ENCODE measurements at places on chromosomes 4 and X.

GRCh38 chr4:141356321-141356962 is 135.7 kb downstream of the ZNF330 start:
- no peak for DNase-seq

- DNase-seq: no peak
These were observed 52.4 kb downstream of the ENPP6 start for GRCh38 chr4:184165291-184165690.

DNA sequence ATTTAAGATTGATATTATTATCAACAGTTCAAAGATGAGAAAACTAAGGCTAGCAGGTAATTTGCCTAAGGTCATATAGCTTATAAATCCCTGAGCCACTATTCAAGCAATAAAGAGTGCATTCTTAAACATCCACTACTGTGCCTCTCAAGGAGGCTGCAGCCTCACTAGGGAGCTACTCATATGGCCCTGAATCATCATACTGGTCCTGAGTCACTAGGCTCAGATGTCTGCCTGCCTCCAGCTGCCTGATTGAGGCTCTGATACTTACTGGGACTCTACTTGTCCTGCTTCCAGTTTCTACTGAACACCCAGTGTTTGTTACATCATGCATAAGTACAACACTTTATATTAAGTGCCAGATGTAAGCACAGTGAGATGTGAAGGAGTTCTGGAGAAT is 110.7 kb downstream of the AASDH start:
- DNase-seq: no peak

DNA sequence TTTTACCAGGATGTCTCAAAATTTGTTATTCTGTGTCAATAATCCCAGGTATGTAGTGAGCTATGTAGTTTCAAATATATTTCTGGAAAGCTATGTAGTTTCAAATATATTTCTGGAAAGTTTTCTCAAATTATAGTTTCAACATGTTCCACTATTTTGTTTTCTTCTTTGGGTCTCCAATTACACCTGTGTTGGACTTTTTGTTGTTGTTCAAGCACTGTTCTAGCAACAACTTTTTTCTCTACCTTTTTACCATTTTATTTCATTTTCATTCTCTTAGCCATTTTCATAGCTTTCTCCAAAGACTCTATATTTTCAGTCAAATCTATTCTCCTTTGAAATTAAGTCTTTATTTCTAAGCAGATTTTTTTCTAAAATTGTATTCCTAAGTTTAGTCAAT is 88.4 kb downstream of the LCORL start:
- no peak for DNase-seq

- no peak for DNase-seq
These were observed 63.4 kb downstream of the PSAPL1 start for GRCh38 chr4:7371210-7371941.

DNA sequence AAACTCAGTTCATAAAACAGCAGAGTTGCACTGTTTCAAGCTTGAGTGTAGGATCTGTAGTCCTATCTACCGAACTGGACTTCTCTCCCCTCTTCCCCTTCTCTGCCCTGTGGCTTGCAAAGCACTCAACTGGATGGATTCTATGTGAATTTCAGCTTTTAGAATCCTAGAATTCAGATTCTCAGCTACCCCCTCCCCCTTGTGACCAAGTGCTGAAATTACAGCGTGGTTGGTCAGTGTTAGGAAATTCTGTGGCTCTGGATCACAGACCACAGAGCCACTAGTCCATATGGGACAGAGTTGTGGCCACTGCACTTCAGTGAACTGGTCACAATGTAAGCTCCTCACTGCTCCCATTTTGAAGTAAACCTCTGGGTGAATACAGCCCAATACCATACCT is 64.6 kb upstream of the TRPC5 start:
- no peak for DNase-seq

DNA sequence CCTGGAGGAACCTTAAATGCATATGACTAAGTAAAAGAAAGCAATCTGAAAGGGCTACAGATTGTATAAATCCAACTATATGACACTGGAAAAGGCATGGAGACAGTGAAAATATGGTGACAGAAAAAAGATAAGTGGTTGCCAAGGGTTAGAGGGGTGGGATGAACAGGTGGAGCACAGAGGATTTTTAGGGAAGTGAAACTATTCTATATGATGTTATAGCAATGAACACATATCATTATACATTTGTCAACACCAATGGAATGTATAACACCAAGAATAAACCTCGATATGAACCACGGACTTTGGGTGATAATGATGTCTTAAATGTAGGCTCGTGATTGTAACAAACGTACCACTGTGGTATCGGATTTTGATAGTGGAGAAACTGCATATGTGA is 40.7 kb downstream of the NPY5R start:
- no peak for DNase-seq

DNA sequence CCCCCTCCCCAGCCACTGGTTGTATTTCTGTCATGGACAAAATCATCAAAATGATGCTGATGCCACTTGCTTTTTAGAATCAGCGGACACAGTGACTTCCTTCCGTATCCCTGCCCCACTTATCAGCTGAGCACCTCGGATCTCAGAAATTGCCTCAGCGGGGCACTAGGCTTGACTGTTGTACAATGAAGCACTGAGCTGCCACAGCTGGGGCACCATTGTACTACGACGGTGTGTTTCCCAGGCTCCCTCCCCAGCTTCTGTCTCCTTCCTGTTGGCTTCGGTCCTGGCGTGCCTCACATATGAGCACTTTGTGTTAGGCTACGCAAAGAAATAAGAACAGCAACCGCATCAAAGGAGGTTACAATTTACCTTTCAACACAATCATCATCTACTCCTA is 82.4 kb downstream of the F11 start:
- no peak for DNase-seq

GRCh38 chr4:137768881-137769280 is 236.6 kb upstream of the PCDH18 start:
- no peak for DNase-seq

GRCh38 chr4:109465069-109465468 is 31.5 kb downstream of the SEC24B start:
- no peak for DNase-seq

GRCh38 chr4:24655326-24655725 is 71.0 kb upstream of the DHX15 start:
- no peak for DNase-seq

DNA sequence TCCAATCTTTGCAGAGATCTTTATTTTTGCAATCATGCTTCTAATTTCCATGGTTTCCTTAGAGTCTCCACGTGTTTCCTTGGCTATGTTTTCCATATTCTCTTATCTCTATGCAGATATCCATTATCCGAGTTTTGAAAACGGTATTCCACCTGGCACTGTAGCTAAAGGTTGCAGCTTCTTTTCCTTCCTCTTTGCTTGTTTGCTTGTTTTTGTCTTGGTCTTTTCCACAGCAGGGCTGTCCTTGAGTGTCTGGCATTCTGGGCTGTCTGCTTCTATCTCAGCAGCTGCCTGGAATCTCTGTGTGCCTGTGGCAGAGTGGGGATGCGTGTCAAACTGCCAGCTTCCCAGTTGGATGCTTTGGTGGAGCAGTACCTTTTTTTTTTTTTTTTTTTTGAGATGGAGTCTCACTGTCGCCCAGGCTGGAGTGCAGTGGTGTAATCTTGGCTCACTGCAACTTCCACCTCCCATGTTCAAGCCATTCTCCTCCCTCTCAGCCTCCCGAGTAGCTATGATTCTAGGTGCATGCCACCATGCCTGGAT is 46.9 kb downstream of the WFS1 start:
- DNase-seq: no peak

- no peak for DNase-seq
These were observed 2334.6 kb downstream of the PCDH7 start for GRCh38 chr4:33054656-33055196.

GRCh38 chr4:101334963-101335572 is 12.3 kb downstream of the PPP3CA start:
- DNase-seq: no peak

- DNase-seq: no peak
These were observed 28.6 kb downstream of the BMX start for GRCh38 chrX:15529165-15529564.

- no peak for DNase-seq
These were observed 53.1 kb downstream of the ATXN3L start for GRCh38 chrX:13266641-13267345.

All from T-helper 9 cell (primary cell).